Head of caudate nucleus (tissue), 42 donors: ENCODE measurements at places on chromosomes 13 and 19.

DNA sequence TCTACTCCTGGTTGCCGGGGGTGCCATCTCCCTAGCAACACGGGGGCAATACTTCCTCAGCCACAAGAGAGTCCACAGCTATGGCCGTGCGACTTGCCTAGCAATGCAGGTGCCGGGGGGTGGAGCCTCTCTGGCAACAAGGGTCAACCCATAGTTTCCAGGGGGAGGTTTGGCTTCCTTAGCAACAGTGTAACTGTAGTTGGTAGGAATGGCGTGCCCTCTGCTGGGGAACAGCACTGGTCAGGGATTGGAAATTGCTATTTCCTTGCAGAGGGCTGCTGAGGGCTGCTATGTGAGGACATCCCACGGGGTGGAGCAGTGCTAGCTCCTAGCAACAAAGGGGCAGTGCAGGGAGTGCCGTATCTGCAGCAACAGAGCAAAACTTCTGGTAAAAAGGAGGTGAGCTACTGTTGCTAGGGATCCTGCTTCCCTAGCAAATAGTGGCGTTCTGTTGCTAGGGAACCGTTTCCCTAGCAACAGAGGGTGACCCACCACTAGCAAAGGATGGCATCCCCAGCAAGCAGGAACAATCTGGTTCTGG, 7.0 kb upstream of the TMC4 start:
- DNase-seq = peak; percentile 87

DNA sequence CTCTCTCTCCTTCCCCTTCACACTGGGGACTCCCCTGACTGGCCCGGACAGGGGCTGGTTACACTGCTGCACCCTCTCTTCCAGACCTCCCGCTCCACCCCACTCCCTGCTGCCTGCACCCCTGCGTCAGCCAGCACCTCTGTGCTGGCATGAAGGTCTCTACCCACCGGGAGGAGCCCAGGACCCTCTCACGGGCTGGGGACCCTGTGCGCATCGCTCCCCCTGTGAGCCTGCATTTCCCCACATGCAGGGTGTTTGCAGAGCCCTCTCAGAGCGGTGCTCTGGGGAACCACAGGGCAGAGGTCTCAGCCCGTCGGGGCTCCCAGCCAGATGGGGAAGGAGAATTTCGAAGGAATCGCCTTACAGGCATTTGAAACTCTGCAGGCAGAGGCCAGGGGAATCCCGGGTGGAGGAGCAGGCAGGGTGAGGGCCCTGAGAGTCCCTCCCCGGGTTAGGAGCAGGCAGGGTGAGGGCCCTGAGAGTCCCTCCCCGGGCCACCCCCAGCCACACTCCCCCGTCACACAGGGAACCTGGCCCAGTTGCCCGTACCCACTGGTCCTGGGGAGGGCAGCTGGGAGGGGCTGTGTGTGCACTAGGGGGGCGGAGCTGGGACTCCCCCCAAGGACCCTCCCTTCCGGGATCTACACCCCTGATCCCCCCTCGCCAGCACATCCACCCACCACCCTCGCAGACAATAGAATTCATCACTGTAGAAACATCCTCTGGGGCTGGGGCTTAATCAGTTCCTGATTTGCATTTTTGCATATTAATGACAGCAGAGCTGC, 16.3 kb upstream of the TCF3 start:
- DNase-seq = no peak

- no peak for DNase-seq
Observed at GRCh38 chr13:76939215-76939614, 9.1 kb upstream of the ACOD1 start.

DNA sequence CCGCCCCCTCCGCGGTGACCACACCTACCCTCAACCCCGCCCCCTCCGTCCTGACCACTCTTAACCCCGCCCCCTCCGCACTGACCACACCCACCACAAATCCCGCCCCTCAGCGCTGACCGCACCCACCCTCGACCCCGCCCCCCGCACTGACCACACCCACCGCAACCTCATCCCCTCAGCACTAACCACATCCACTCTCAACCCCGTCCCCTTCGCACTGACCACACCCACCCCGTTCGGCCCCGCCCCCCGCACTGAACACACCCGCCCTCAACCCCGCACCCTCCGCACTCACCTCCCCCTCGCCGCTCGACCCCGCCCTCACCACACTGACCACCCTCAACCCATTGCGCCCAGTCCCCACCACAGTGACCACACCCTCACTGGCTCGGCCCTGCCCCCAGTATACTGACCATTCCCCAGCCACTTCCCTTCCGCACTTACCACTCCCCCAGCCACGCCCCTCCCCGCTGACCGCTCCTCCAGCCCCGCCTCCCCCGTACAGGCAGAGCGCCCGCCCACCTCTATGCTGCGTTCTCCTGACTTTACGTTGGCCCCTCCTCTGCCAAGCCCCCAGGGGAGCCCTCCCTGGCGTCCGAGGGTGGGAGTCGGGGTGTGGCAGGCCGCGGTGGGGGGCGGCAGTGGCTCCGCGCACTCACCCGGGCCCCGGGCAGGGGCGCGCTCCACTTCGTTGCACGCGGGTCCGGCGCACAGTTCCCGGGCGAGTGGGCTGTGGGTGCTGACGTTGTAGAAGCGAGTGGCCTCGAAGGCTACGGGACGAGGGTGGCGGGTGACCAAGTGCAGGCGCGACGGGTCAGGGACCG, 8.4 kb downstream of the F2RL3 start:
- DNase-seq = peak; percentile 29

DNA sequence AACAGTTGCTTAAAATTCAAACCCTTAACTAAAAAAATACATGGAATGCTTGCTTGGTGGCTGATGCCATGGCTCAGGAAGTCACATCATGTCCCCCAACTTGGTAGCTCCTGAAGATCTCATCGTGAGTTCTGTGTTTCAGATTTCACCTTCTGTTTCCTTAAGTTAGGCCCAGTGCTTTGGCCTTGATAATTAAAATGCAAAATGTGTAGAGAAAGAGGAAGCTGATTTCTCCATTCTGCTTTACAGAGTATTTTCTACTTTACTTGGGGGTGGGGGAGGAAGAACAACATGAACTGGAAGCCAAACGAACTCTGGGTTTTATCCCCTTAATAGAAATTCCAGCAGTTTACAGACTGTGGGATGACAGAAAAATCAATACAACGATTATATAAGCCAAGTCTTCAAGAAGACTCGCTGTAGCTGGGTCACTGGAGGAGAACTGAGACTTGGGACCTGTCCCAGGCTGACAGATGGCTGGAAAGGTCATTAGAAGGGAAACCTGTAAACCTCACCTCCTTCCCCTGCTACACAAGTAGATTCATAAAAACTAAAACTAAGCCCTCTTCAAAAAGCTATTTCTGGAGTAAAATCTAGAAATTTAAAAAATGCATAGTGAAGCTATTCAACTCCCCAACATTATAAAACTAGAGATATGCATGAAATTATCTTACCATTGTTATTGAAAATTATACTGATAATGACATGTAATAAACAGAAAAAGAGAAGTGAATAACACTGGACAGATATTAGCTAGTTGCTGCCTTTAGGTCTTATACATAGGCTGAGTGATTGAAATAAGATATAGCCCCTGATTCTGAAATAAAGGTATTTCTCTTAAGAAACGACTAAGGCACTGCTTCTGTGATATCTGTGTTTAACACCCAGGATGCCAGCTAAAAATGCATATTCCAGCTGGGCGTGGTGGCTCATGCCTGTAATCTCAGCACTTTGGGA, 22.1 kb upstream of the GGACT start:
- no peak for DNase-seq

DNA sequence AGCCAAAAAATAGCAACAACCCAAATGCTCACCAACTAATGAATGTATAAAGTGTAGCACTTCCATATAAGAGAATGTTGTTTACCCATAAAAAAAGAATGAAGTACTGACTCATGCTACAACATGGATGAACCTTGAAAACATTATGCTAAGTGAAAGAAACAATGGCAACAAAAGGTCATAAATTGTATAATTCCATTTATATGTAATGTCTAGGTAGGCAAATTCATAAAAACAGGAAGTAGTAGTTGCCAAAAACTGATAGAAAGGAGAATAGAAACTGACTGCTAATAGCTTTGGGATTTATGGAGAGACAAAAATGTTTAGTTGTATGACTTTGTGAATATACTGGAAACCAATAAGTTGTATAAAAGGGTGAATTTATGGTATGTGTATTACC, 21.6 kb downstream of the MYCBP2 start:
- no peak for DNase-seq

DNA sequence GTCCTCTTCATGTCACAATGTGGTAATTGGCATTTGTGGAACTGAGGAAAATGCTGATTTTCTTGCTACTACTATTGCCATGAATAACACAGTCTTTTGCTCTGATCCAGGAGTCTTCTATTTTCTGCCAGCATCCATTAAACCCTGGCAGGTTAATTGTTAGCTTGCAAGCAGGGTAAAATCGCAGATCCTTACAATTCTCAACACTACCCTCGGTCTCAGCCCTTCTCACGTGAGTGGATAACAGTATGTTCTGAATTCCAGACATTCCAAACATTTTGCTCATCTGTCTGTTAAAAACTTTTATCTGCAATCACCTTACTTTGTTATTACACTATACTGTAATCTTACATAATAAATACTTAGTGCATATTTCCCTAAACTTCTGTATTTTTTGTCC, 251.3 kb upstream of the ATXN8OS start:
- no peak for DNase-seq

DNA sequence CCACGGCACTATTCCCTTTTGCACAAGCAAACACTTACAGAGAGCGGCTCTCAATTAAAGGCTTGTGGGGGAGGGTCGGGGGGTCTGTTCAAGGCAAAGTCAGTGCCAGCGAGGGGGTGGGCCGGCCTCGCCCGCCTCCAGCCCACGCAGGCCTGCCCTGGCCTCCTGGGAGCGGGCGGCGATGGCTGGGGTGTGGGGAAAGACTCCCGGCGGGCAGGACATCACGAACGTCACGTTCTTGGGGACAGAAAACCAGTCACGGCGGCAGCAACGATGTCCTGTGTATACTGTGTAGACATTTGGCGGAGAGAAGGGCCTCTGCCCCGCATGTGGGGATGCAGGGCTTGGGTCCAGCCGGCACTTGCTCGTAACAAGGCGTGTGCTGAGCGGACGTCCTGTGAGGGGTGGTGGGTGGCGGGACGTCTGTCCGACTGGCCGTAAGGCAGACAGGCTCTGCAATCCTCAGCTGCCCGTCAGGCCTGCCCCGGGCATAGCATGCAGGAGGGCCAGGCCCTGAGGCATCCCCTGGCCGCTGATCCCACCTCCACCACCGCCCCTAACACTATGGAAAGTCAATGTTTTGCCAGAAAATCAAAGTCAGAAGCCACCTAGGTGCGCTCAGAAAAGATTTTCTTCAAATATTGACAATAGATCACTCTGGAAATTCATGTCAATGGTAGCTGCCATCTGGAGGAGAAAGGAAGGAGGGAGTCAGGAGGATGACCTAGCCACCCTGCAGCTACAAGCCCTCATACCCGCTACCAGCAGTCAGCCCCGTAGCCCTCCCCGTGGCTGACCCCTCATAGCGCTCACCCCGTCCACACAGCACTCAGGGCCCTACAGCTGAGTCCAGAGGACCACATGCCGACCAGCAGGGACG, 5.8 kb upstream of the EPHX3 start:
- no peak for DNase-seq

- no peak for DNase-seq
Observed at GRCh38 chr19:30076101-30076551, 134.1 kb downstream of the URI1 start.

- no peak for DNase-seq
Observed at GRCh38 chr13:46480131-46480530, 72.8 kb upstream of the LRCH1 start.

GRCh38 chr19:1418496-1418775, 11.1 kb downstream of the DAZAP1 start:
- no peak for DNase-seq

GRCh38 chr19:48768994-48769713, 13.8 kb downstream of the FGF21 start:
- no peak for DNase-seq

DNA sequence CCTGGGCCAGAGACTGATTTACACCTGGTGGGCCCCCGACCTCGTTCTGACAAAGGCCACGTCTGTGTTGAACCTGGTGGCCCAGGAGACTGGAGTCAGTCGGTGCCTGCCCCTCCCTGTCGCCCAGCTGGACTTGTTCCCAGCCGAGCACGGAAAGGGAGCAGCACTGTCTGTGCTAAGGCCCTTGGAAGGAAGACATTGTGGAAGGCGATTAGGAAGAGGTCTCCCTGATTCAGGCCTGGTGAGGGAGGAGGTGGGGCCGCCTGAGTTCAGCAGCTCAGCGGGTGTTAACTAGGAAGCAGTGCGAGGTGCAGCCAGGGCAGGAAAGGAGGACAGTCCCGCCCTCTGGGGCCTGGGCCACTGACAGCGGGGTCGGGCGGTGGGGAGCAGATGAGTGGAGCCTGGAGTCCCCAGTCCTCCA, 64.7 kb downstream of the GPR12 start:
- DNase-seq = no peak

- DNase-seq = peak; percentile 62
Observed at GRCh38 chr13:39415008-39415802, 187.8 kb downstream of the LHFPL6 start.

DNA sequence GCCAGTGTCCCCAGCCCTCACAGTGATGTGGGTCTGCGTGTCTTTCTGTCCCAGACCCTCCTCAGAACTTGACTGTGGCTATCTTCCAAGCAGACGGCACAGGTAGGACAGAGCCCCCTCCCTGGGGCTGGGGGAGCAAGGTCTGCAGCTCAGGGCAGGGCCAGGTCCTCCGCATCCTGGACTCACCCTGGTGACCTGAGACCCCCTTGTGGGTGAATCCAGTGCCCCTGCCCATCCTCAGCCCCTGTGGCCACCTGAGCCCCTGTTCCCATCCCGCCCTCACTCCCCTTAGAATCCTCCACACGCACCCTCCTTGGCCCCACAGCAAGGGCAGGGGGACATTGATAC, 39.0 kb upstream of the CD33 start:
- DNase-seq = no peak

- DNase-seq = no peak
Observed at GRCh38 chr19:20276011-20276731, 109.2 kb downstream of the ZNF486 start.

GRCh38 chr13:46683676-46684260, 113.2 kb downstream of the ESD start:
- no peak for DNase-seq

- DNase-seq = no peak
Observed at GRCh38 chr13:74919914-74920313, 562.1 kb downstream of the TBC1D4 start.

- DNase-seq = no peak
Observed at GRCh38 chr19:7697721-7698287, 4.1 kb downstream of the FCER2 start.

DNA sequence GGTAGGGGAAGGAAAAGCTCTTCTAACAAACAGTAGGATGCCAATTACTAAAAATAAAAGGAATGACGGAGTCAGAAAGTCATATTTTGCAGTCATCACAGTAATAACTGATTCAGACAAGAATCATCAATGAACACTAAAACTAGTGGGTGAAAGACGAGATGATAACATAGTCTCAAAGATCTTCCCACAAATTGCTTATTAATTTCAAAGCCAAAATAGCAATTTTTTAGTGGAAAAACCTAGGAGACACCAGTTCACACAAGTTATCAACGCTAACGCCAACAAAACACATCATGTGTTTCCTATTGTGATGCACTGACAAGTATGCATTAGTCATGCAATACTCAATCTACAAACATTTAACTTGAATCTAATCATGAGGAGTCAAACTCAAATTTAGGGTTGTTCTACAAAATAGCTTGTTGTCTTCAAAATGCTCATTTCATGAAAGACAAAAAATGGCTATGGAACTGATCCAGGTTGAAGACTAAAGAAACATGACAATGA, 18.6 kb downstream of the ZNF233 start:
- DNase-seq = no peak
